ENCODE measurements at places on chromosomes 6 and 20.

- DNase-seq, result no peak
These were observed 28.9 kb upstream of the SCGN start for GRCh38 chr6:25623065-25623464.

DNA sequence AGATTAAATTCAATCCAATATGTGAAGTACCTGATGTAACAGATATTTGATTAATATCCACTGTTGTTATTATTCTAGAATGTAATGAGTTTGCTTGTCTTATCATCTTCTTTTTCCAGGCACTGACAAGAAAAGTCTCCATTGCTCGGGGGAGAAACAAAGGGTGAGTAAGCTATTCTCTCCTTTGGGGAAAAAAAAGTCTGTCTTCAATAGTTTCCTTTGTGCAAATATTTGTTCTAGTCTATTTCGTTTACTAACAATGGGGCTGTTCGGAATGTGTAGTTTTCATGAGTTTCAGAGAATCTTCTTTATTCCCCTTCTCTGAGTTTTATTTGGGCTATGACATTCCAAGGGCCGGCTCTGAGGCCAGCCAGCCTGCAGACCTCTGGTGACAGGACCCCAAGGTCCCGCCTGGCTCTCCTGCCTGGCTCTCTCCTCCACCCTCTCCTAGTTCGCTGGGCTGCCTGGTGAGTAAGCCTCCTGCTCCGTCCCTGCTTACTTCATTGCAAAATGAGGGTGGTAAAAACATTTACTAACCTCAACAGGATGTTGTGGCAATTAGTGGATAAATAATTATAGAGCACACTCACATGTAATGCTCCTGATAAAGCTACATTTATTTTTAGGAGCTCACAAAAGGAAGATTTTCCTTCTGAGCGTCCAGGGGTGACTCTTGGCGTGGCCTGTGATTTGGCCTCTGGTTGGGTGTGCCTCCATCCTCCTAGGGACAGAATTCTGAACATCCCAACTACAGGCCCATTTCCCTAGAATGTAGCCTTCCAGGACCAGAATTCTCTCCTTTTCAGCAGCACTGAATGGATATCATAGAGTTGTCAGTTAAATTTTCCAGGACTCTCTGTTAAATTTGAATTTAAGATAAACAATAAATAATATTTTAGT lies 43.1 kb upstream of the SNX9 start:
- DNase-seq, result peak; percentile 29

GRCh38 chr6:153309651-153310050 lies 178.6 kb upstream of the RGS17 start:
- DNase-seq, result no peak

DNA sequence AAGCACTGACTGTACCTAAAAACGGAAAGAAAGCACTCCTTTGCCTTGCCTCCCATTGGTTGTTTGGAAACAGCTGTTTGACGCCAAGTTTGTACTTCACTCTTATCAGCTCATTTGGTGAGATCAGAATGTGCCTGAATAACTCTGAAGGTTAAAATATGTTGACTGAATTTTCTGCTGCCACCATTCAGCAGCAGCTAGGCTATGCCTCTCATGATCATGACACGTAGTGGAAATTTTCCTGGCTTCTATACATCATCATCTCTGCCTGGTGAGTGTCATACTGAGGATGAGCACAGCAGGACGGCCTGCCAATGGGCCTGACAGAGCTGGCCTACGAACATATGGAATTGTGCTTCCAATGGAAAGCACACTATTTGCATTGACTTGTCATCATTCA lies 704.9 kb upstream of the CITED2 start:
- no peak for DNase-seq

DNA sequence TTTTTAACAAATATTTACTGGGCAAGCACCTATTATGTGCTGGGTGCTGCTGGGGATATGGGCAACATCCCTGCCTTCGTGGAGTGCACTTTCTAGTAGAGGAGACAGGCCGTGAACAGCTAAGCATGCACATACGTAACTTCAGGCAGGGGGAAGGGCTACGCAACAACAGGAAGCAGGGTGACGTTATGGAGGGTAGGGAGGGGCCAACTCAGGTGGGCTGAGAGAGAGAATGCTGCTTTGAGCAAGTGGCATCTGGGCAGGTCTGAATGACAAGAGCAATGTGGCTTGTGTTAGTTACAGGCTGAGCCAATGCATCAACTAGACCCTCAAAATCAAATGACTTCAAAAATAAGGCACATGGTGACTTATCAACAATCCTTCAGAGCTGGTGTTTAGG lies 112.1 kb downstream of the CDC5L start:
- no peak for DNase-seq

DNA sequence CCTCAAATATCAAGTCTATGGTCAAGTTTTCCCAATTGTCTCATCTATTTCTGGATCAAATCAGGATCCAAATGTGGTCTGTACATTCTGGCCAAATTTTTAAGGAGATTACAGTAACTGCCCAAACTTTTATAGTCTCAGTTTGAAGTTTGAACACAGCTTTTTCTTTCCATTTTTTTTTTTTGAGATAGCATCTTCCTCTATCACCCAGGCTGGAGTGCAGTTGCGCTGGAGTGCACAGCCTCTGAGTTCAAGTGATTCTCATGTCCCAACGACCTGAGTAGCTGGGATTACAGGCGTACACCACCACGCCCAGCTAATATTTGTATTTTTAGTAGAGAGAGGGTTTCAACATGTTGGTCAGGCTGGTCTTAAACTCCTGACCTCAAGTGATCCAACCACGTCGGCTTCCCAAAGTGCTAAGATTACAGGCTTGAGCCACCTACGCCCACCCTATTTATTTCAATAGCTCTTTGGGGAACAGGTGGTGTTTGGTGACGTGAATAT lies 84.9 kb upstream of the CARMIL1 start:
- DNase-seq, result no peak

- no peak for DNase-seq
These were observed 27.0 kb upstream of the TBC1D7 start for GRCh38 chr6:13355043-13355945.

GRCh38 chr20:61134296-61135030 lies 117.6 kb upstream of the CDH4 start:
- DNase-seq, result no peak

- DNase-seq, result peak; percentile 48
These were observed 574 bp downstream of the RPS12 start for GRCh38 chr6:132814716-132815570.

DNA sequence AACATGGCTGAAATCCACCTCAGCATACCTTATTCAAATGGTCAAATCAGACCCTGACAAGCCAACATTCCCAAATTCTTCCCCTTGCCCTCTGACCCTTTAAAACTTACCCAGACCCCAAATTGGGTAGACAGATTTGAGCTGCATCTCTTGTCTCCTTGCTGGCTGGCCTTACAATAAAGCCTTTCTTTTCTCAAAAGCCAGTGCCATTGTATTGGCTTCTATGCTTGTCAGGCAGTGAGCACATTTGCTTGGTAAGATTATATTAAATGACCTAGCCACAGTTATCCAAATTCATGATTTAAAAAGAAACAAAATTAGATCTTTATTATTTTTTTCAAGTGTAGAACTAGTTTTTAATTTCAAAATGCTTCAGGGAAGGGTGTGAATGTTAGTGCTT lies 67.8 kb upstream of the FAM83B start:
- no peak for DNase-seq

DNA sequence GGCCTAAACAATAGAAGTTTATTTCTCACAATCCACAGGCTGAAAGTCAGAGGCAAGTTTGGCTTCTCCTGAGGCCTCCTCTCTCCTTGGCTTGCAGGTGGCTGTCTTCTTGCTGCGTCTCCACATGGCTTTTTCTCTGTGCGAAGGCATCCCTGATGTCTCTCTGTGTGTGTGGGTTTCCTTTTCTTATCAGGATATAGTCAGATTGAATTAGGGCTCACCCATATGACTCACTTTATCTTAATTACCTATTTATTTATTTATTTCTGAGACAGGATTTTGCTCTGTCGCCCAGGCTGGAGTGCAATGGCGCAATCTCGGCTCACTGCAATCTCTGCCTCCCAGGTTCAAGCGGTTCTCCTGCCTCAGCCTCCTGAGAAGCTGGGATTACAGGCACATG lies 30.7 kb downstream of the LINC00237 start:
- no peak for DNase-seq

- no peak for DNase-seq
These were observed 263.4 kb downstream of the RIMS1 start for GRCh38 chr6:72149715-72150114.

DNA sequence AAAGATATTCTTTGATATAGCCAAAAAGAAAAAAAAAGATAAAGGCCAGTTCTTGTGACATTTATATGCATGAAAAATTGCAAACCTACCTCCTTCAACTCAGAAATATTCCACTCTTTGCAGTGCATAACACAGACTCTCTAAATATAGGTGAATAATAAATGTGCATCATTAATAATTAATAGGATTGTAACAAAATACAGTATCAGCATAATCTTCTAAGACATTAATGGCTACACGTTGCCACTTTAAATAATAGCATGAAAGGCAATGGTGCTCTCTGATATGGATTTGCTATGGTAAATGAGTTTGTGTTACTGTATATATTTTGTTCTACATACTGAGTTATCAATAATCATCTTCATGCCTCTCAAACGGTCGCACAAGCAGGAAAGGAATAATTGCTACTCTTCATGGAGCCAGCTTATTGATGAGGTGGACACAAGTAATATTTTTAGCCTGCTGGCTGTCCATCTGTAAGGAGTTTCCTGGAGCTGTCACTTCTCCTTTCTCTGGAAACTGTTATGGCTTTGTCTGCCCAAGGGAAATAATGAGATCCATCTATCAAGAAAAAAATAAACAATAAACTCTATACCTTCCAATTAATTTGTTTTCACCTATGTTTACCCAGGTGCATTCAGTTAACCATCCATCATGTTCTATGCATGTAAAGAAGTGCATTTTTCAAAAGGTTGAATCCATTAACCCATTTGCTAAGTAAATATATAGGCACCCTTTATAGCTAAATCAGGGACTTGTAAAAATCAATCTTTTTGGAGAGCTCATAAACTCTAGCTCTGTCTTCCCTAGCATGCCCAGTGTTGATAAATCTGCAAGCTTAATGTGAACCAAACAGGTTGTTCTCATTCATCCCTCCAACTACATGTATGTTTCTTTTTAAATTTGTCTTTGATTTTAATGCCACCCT lies 253.0 kb downstream of the NKAIN2 start:
- DNase-seq, result peak; percentile 98

DNA sequence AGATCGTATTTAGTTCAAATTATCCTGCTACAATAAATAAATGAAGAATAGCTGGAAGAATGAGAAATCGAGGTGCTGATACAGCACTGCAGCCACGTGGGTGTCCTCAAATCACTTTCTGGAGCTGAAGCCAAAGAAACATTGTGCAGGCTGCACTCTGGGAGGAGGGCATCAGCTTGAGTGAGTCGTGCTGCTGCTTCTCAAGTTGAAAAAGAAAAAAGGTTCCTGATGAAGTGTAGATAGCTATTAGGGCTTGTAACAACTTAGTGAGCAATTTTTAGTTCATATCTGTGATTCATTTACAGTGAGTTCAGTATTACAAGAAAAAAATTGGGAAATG lies 40.5 kb downstream of the DSE start:
- DNase-seq, result no peak

- no peak for DNase-seq
These were observed 36.1 kb upstream of the TNFRSF21 start for GRCh38 chr6:47345761-47346160.

DNA sequence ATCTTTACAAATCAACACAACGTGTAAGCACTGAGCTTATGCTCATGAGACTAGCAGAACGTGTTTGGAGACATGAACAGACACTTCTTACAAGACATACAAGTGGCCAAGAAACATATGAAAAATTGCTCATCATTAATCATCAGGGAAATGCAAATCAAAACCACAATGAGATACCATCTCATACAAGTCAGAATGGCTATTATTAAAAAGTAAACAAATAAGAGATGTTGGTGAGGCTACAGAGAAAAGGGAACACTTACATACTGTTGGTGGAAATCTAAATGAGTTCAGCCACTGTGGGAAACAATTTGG lies 327.9 kb upstream of the SOX4 start:
- DNase-seq, result no peak

DNA sequence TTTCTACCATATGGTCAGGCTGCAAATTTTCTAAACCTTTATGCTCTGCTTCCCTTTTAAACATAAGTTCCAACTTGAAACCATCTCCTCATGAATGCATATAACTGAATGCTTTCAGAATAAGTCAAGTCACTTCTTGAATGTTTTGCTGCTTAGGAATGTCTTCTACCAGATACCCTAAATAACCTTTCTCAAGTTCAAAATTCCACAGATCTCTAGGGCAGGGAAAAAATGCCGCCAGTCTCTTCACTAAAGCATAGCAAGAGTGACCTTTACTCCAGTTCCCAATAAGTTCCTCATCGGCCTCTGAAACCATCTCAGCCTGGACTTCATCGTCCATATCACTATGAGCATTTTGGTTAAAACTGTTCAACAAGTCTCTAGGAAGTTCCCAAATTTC lies 1011.2 kb upstream of the CITED2 start:
- no peak for DNase-seq

DNA sequence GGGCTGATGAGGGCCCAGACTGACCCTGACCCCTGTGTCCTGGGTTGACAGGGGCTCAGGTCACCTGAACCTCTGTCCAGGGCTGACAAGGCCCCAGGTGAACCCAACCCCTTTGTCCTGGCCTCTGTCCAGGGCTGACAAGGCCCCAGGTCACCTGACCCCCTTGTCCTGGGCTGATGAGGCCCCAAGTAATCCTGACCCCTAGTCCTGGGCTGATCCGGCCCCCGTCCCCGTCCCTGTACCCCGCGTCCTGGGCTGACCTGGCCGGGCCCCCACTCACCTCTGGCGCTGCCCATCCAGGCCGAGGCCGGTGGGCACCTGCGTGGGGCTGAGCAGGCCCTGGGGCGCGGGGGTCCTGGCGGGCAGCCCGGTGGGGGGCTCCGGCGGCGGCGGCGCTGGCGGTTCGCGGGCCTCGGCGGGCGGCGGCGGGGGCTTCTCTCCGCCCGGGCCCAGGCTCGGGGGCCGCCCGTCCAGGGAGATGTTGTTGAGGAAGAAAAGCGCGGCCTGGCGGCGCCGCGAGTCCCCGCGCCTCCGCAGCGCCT lies 379 bp downstream of the CABLES2 start:
- no peak for DNase-seq

DNA sequence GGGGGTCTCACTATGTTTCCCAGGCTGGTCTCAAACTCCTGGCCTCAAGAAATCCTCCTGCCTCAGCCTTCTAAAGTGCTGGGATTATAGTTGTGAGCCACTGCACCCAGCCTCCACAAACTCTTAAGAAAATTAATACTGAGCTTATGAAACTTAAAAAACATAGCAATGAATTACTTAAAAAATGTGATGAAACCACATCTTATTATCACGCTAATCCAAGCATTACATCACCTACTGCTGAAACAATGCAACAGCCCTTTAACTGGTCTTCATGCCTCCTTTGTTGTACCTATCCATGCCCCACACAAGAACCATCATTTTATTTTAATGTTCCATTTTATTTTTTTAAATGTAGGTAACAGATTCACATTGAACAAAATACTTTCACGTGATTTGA lies 24.9 kb downstream of the SESN1 start:
- no peak for DNase-seq

DNA sequence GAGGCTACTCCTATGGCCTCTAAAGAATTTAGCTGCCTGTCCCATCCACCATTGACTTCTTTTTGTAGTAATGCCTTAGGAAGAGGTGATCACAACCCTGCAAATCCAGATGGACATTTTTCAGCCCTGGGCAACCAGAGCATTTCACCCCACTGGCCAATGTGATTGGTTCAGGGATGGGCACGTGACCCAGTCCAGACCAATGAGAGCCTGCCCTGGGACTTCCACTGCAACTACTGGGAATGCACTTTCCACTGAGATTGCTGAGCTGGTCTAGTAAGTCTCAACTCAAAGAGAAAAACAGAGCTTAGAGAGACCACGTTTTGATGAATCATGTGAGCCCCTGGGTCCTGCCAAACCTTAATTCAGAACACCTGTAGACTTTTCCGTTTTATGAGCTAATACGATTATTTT lies 8.9 kb upstream of the UBE2V1 start:
- no peak for DNase-seq
